ENCODE measurements at places on chromosomes 12 and 14. TPM values are rescaled to one million over a fixed set of nuclear protein-coding genes. Genes with fewer than 3 reads are reported as not detected.

CD69 gene
- not detected for total RNA-seq

DNA sequence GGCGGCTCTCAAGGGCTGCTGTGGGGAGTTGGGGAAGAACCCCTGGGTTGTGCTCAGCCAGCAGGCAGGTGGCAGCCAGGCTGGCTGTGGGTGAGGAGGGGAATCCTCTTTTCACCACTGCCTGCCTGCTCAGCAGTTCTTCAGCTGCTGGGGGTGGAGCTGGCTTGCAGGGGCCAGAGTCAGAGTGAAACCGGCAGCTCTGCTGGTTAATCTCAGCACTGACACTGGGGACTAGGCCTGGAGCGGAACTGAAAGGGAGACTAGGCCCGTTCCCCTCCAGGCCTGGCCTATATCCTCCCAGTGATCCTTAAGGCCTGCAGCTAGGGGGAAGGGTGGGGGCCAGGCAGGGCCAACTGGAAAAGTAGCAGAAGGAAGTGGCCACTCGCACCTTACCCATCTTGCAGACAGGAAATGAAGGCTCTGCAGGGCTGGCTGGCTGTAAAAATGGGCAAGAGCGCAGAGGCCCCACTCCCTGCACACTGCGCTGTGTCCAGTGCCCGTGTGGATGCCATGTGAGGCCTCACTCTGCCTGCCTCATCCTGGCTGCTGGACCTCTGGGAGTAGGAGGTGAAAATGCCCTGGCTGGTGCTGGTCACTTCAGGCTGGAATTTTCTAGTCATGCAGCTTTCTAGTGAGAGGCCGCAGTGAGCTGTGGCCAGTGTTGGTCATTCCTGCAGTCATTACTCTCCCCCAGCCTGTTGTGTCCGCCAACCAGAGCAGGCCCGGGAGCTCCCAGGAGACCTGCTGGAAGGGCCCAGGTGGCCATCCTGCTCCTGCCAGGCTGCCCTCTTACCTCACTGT, 39.4 kb downstream of the SH2B3 start:
- peak; percentile 28 for DNase-seq

DNA sequence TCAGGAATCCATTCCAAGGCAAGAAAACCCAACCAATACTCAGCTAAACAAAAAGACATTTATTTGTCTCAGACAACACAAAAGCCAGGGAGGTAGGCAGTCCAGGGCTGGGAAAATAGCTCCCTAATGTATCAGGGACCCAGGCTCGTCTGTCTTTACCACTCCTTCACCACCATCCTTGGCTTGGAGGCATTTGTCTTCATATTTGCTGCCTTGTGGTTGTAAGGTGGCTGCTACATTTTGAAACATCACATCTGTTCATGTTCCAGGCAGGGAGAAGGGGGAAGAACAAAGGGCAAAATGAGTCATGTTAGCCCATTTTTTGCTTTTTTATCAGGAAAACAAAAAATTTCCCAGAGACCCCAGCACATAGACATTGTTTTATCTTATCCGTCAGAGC, 44.8 kb upstream of the PCED1B start:
- peak; percentile 67 for DNase-seq

PLA2G1B gene
- total RNA-seq: not detected

DNA sequence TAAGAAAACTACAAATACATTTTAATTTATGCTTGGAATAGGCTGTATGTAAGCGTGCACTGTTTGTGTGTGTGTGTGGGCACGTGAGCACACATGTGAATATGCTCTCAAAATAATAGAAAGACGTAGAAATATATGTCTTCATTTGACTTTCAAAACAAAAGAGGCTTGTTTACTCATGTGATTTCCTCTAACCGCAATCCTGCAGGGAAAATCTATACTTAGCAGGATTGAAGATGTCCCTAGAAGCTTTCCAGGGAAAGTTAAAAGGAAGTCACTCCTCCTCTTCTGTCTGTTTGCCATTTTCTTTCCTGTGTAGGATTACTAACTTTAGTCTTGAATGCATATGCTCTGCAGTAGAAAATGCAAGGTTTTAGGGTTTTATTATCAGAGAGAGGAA, 404.7 kb downstream of the MDGA2 start:
- DNase-seq: no peak

GRCh38 chr12:109679501-109680263, 33.9 kb upstream of the FAM222A start:
- DNase-seq: no peak

DNA sequence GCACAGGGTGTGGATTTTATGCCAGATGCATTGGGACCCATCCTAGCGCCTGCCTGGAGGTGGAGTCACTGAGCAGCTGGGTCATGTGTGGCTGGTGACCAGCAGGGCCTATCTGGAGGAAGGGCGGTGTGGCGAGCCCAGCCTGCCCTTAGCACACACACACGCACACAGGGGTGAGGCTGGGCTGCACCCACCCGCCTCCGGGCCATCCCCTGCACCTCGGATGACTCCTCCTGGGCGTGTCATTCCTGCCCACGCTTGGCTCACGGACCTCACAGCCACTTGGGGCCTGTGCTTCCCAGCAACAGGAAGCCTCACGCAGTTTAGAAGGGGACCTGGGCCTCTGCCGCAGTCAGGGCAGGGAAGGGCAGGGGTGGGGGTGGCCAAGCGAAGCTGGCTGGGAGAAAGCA, 36.2 kb upstream of the FZD10 start:
- DNase-seq: no peak

- no peak for DNase-seq
Observed at GRCh38 chr14:32336702-32337101, 7.6 kb downstream of the AKAP6 start.

CDKN1B gene
- total RNA-seq: 41.2 TPM

DNA sequence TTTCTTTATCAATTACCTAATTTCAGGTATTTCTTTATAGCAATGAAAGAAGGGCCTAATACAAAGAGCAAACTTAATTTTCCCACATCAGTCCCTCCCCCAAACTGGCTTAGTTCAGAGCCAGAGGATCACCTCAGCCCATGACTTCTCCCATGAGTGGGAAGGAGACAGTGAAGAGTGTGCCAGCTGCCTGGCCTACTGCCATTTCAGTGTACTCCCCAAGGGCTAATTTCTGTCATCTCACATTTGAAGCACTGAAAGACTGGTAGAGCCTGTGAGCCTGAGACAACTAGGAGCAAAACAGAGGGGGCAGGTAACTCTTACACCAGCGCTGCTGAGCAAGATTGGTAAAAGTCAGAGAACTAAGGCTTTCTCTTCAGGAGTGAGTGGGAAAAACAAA, 29.1 kb upstream of the ADAM20 start:
- DNase-seq: no peak

KLRB1 gene
- total RNA-seq: not detected
